Panc1 (cell line): ENCODE measurements at places on chromosomes 7 and 10. TPM values are rescaled to one million over a fixed set of nuclear protein-coding genes. Genes with fewer than 3 reads are reported as not detected.

GRCh38 chr7:1854866-1855724 lies 185.0 kb downstream of the ELFN1 start:
- no peak for DNase-seq
- H3K4me3 ChIP-seq = no peak overlapping the region

DNA sequence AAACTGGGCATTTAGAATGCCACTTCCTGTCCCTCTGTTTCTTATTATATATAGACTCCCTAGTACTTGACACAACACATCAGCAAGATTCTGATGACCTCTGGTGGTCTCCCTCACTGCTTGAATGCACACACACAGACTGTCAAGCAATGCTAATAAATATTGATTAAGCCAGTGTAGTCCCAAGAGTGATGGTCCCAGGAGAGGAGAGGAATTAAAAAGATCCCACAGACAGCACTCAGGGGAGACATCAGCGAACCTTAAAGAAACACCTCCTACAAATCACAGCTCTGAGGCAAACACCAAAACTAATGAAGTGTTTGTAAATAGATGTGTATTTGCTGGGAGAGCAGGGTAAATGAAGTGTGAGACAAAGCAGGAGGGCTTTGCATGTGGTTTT lies 1291.2 kb downstream of the XPNPEP1 start:
- H3K27me3 ChIP-seq = no peaks in the 10 kb centered on the region
- no peaks in the 10 kb centered on the region for H3K4me1 ChIP-seq
- H3K4me3 ChIP-seq = no peak overlapping the region
- no peak for DNase-seq

Gene CABCOCO1
- total RNA-seq = 4.0 TPM

GRCh38 chr7:132551886-132552285 lies 24.4 kb downstream of the PLXNA4 start:
- peaks cover 3% of the 10 kb centered on the region; the same call in 1 of the 2 replicates for H3K27me3 ChIP-seq
- no peak for DNase-seq
- H3K4me3 ChIP-seq = no peak overlapping the region
- no peak overlapping the region for H3K27ac ChIP-seq

Gene INMT
- total RNA-seq = 0.13 TPM

Gene PNLIPRP3
- not detected for total RNA-seq
